ENCODE measurements at places on chromosomes 6 and 20.

- no peak for DNase-seq
Measured at GRCh38 chr6:77361018-77361417, 102.3 kb downstream of the HTR1B start.

DNA sequence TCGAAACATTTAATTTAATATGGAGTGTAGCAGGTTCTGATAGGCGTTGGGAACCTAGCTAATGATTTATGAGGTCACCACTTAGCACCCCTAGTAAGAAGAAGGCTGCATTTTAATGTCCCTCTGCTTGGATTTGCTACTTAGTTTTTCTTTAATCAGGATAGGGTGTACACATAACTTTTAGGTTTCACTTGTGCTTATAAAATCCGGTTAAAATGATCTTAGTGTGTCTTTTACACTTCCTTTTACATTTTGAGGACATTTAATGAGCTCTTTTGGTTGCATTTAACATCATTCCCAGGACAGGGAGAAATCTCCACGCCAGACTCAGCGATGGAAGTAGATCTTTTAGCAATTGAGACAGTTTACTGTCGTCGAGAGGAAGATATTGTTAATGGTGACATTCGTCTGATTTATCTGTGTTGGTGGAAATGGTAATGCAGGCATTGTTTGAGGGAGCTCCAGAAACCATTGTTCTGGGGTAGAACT lies 5.6 kb downstream of the TFAP2A start:
- DNase-seq: no peak

DNA sequence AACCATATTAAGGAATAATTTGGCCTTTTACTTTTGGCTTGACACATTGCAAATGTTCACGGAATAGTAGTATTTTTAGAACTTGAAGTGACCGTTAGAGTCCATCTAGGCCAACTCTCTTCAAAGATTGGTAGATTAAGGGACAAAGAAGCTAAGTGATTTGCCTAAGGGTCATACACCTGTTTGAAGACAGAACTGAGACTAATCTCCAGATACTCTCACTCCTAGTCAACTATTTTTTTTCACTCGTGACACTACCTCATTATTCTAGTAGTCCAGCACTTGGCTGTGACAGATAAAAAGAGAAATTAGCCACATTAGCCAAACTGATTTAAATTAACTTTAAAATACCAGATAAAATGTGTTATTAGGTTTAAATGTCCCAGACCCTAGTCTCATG lies 10.6 kb downstream of the ACSS2 start:
- DNase-seq: no peak

DNA sequence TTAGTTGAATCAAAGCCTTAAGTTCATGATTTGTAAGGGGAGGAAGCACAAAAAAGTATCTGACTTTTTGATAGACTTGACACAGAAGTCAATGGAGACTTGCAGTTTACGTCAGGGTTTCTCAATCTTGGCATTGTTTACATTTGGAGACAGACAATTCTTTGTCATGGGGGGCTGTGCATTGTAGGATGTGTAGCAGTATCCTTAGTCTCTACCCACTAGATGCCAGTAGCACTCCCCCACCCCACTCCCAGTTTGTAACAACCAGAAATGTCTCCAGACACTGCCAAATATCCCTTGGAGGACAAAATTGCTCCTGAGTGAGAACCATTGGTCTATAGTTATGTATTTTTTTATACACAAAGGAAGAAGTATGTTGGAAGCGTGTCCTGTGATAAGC lies 434.1 kb downstream of the RFPL4B start:
- no peak for DNase-seq

All from H9 (cell line).